ENCODE measurements at places on chromosomes 3 and 15.
A peak's percentile ranks its signal among the peaks of the same experiment; 100 is the strongest.

DNA sequence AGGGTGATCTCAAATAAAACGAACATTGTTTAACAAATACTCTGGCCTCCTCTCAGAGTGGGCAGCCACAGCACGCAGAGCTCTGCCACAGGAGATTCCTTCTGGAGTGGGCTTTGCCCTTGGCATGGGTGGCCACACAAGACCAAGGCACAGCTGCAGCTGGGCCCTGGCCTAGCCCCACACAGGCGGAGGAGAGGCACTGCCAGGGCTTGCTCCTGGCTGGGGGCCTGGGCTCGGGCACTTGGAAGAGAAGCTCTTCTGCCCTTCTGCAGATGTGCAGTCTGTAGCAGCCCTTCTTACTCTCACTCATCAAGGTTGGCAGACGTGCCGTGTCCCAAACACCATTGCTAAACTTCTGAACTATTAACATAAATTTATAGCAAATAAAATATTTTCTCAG lies 67.2 kb downstream of the CRTC3 start:
- no peak for DNase-seq

GRCh38 chr15:76988867-76989780 lies 5.8 kb upstream of the PSTPIP1 start:
- no peak for DNase-seq

- DNase-seq, result no peak
Observed at GRCh38 chr3:127150513-127151250, 42.2 kb upstream of the PRR23E start.

- no peak for DNase-seq
Observed at GRCh38 chr15:53389271-53390037, 370.0 kb downstream of the WDR72 start.

DNA sequence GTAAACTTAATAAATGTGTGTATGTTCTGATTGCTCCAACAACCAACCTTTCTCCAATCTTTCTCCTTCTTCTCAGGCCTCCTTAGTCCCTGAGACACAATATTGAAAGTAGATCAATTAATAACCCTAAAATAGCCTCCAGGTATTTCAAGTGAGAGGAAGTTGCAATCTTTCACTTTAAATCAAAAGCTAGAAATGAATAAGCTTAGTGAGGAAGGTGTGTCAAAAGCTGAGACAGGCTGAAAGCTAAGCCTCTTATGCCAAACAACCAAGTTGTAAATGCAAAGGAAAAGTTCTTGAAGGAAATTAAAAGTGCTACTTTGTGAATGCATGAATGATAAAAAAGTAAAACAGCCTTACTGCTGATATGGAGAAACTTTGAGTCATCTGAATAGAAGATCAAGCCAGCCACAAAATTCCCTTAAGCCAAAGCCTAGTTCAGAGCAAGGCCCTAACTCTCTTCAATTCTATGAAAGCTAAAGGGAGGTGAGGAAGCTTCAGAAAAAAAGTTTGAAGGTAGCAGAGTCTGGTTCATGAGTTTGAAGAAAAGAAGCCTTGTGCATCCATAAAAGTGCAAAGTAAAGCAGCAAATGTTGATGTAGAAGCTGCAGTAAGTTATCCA lies 38.6 kb downstream of the CCDC80 start:
- DNase-seq, result no peak

DNA sequence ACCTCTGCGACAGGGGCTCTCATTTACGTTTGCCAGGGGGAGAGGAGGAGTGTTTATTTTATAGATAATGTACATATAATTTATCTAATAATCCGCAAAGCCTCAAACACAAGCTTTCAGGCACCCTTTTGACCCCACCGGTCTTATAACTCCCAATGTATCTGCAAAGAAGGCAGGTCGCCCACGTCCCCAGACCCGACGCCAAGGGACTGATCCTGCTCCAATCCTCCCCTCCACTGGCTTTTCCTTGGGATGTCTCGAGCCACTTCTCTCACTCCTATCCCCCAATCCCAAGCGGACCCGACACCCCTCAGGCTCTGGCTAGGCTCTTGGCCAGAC lies 452 bp downstream of the DCP1A start:
- peak; percentile 34 for DNase-seq

- DNase-seq, result no peak
Observed at GRCh38 chr3:156739976-156740375, 65.6 kb downstream of the TIPARP start.

DNA sequence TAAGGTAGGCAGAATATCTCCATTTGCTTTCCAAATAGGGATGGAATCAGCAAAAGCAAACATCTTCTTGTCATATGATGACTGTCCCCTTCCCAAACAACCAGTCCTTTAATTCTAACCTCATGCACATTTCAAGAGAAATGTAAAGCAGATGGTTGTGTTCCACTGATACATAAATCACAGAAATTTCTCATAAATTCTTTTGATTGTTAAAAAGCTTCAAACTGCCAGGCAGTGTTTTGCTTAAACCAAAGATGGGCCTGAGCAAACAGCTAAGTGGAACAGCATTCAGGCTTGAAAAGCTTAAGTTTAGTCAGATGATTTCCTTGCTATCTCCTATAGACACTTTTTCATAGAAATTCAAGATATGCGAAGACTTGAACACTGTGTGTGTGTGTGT lies 74.3 kb upstream of the SOX2 start:
- DNase-seq, result no peak

GRCh38 chr15:101121511-101122090 lies 130.2 kb downstream of the CHSY1 start:
- no peak for DNase-seq

DNA sequence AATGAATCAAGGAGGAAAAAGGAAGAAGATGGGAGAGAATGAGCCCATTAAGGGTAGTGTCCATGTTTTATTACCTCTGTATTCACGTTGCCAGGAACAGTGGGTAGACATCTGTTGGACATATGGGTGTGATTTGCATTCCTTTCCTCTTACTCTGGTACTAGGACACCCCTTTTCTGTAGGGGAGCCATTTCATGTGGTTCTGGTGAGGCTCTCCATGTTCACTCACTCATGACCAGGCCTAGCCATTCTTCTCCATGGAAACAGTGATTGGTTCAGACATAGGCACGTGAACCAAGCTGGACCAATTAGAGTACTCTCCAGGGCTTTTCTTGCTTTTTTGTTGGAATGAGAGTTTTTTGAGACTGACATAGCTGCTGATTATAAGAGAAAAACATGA lies 39.6 kb upstream of the PDCD6IP start:
- DNase-seq, result peak; percentile 37

DNA sequence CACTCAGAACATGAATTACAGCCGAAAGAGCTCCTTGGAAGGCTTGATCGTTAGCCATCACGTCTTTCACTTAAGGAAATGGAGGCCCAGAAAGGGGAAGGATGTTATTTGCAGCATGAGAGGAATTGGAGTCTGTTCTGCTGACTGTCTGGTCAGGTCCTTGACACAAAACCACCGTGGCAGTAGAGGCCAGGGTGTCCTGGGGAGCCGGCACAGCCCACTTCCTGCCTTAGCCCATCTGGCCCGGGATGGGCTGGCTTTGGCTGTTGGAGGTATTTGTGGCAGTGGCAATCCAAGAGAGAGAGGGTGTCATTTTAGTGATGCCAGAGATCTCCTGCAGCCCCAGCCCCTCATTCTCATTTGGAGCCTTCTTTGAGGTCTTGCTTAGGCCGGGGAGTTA lies 37.4 kb downstream of the ST6GAL1 start:
- no peak for DNase-seq

- no peak for DNase-seq
Observed at GRCh38 chr3:145915787-145916186, 245.2 kb downstream of the PLOD2 start.

DNA sequence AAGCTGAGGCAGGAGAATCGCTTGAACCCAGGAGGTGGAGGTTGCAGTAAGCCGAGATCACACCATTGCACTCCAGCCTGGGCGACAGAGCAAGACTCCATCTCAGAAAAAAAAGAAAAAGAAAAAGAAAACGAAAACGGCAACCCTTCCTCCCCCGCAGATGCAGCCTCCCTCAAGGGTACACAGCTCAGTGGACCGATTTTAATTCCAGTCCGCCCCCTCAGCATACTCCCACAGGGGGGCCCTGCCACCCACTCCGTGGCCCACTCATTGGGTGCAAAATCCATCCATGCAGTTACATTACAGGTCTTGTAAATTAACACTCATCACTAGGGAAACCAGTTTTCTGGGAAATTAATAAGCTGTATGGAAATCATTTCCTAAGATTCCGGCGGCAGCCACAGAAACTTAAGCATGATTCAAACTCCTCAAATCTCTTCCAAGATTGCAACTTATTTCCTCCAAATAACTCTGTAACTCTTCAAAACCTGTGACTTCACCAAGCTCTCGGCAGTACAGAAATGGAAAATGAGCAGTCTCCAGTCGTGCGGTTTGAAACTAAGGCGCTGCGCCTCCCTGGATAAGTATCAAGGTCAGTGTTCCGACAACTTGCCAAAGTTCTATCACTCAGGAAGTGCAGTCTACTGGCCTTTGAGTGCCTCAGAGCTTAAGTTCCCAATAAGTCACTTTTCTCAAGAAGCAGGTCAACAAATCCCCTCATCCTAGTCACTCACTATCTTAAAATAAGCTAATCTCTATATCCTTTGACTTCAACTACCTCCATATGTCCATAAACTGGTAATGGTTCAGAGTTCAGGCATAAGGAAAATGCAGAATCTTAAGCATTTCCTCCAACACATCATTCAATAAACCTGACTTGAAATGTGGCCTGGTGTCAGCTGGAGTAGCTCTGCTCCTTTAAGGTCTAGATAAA lies 24.7 kb upstream of the KLHL6 start:
- DNase-seq, result no peak

DNA sequence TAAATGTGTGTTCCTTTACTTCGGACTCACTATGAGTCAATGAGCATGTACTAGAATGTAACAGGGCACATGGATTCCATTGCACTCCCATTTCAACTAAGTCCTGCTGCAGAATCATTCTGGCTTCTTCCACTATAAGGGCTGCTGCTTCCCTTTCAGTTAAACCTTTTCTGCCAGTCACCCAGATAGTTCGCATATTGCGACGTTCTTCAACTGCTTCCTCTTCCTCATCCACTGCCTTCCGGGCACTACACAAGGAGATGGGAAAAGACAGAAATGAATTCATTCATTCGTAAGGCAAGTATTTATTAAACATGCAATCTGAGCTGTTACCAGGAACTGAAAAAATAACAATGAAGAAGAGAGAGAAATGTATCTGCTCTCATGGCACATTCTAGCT lies 55.6 kb downstream of the POLQ start:
- DNase-seq, result no peak

- no peak for DNase-seq
Observed at GRCh38 chr3:168048414-168049330, 47.1 kb downstream of the GOLIM4 start.

- peak; percentile 39 for DNase-seq
Observed at GRCh38 chr3:184561913-184562877, 610 bp downstream of the EPHB3 start.

- peak; percentile 24 for DNase-seq
Observed at GRCh38 chr15:89665449-89666181, 10.3 kb upstream of the KIF7 start.

Measured in RWPE1 (cell line).